HCEC 1CT (cell line): ENCODE measurements at places on chromosomes 1 and 21.

DNA sequence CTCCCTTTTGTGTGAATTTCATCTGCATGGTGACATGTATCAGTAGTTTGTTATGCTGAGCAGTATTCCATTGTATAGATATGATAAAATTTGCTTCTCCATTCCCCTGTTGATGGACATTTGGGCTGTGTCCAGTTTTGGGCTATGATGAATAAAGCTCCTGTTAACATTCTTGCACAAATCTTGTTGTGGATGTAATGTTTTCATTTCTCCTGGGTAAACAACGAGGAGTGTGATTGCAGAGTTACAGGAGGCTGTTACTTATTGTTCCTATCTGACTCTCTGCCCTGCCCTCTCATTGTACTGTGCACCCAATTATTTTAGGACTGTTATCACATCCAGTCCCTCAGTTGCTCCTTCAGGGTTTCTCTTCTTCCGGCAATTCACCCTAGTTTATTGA lies 24.2 kb downstream of the MAPKAPK2 start:
- no peak for DNase-seq

DNA sequence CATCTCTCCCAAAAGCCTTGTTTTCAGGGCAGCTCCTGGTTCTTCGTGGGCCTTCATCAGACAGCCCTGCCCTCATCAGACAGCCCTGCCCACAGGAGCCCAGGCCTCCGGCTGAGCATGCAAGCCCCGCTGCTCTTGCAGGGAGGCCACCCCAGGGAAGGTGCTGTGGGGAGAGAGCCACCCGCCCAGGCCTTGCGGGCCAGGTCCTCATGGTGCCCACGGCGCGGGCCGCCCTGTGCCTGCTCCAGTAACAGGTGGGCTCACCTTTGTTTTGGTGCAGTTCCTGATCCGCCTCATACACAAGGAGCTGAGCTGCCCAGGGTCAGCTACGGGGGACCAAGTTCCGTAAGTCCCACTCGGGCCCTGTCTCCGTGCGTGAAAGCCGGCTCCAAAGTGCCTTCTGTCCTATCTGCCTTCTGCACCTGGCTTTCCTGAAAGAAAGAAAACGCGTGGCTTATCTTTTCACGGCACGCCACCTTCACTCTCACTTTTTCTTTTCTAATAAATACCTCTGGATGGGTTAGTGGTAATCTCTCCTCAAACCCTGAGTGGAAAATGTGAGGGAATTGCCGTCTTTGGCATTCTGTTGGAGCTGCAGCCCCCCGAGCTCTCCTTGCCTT lies 65.9 kb downstream of the SLC37A1 start:
- DNase-seq = no peak

GRCh38 chr1:77134359-77134758 lies 84.9 kb downstream of the PIGK start:
- DNase-seq = no peak

GRCh38 chr1:21517660-21518480 lies 8.6 kb downstream of the ALPL start:
- no peak for DNase-seq

DNA sequence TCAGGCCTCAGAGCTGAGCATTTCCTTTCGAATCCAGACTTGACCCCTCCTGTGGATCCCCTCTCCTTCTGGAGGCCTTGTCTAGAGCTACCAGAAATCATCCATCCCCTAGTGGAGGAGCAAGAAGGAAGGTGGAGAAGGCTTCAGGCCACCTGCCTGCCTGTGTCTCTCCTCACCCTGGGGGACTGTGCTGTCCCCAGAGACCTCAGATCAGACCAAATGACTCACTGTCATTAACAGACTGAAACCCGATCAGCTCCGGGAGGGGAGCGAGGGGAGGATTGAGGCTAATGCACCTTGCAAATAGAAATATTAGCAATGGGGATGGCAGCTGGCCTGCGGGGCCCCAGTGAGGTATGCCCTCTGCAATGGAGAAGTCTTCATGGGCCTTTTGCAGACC lies 2.1 kb downstream of the MYBPH start:
- no peak for DNase-seq

- no peak for DNase-seq
Observed at GRCh38 chr1:226898246-226898645, 27.8 kb downstream of the PSEN2 start.

GRCh38 chr1:203867802-203868201 lies 6.4 kb downstream of the SNRPE start:
- no peak for DNase-seq
